Testis (tissue), 5 donors: ENCODE measurements at places on chromosomes 2 and 18. TPM values are rescaled to one million over a fixed set of nuclear protein-coding genes. Genes with fewer than 3 reads are reported as not detected.

DNA sequence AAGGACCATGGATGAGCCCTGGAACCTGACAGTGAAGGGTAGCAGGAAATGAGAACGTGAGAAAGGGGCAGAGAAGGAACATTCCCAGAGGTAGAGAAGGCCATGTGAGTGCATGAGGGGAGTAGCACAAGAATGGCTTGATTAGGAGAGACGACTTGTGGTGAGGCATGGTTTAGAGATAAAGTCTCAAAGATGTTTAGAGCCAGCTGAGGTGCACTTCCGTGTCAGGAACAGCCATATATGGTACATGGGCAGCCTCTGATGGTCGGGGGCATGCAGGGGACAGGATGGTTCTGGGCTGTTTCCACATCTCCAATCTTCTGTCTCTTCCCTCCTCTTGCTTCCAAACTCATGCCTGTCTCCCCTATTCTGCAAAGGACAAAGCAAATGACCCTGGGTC is 28.8 kb upstream of the EFEMP1 start:
- no peak overlapping the region for H3K4me3 ChIP-seq
- H3K4me1 ChIP-seq: no peaks in the 10 kb centered on the region

DNA sequence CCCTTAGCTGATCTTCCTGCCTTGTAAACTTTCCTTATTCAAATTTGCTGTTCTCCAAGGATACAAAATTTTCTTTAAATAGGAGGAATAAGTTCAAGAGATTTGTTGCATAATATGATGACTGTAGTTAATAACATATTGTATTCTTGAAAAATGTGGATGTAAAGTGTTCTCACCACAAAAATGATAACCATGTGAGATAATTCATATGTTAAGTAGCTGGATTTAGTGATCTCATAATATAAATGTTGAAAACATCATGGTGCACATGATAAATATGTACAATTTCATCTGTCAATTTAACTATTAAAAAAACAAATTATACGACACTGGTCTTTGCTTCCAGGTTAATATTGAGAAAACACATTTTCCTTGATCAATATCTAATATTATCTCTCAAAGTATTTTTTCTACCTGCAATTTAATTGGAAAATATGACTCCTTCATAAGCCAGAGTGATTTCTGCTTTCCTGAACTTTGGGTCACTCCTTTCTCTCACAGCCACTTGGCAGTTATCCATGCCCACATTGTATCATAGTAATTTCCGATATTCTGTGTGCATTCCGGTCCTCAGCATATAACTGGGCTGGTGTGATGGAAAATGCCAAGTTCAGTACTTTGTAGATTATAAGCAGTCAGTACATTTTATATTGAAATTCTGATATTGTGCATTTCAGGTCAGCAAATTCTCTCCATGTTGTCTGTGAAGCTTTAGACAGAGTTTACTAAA is 152.6 kb downstream of the GULP1 start:
- H3K4me1 ChIP-seq: no peaks in the 10 kb centered on the region
- no peak overlapping the region for H3K4me3 ChIP-seq
- DNase-seq: no peak
- no peaks in the 10 kb centered on the region for H3K36me3 ChIP-seq
- H3K27ac ChIP-seq: no peak overlapping the region
- no peaks in the 10 kb centered on the region for H3K27me3 ChIP-seq

DNA sequence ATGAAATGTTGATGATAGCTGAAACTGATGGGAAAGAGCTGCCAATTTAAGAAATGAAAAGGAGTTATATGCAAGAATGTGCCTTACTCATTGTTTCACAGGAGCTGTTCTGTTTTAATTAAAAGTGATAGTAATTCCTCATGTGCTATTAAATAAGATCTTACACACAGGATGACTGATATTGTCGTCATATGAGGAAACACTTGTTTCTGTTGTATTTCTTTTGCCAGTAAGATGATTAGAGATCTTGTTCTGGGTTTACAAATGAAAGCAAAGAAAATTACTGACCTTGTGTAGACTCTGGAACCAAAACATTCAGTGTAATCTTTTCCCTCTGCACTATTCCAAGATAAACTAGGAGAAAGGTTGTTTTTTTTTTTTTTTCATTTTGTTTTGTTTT is 123.6 kb downstream of the MAP3K20 start:
- no peaks in the 10 kb centered on the region for H3K36me3 ChIP-seq
- peaks cover 16% of the 10 kb centered on the region for H3K4me1 ChIP-seq
- H3K4me3 ChIP-seq: no peak overlapping the region

- no peak overlapping the region for H3K4me3 ChIP-seq
- H3K27me3 ChIP-seq: no peaks in the 10 kb centered on the region
- H3K27ac ChIP-seq: no peak overlapping the region
- peaks cover 10% of the 10 kb centered on the region for H3K4me1 ChIP-seq
Measured at GRCh38 chr2:226742347-226742746, 57.3 kb downstream of the IRS1 start.

DNA sequence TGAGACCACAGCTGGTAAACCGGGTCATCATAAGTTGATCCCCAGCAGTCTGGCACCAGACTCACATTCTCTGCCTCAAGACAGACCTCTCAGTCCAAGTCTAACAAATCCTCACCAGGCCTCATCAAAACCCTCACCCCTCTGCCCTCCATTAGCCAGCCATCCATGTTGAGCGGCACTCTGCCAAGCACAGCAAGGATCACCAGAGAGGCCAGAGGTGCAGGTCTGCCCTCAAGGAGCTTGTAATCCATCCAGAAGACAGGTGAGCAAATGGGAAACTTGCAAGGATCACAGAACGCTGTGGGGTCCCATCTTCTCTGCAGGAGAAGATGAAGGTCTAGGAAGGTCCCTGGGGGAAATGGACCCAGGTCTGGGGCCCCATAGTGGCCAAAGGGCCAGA is 63.6 kb downstream of the TNS1 start:
- H3K4me1 ChIP-seq: peaks cover 30% of the 10 kb centered on the region
- no peaks in the 10 kb centered on the region for H3K27me3 ChIP-seq
- no peak for DNase-seq
- H3K36me3 ChIP-seq: no peaks in the 10 kb centered on the region
- peak overlapping the region; percentile 70 for H3K27ac ChIP-seq
- peak overlapping the region; percentile 77 for H3K4me3 ChIP-seq

- no peak overlapping the region for H3K4me3 ChIP-seq
- H3K27ac ChIP-seq: no peak overlapping the region
- H3K36me3 ChIP-seq: no peaks in the 10 kb centered on the region
- H3K4me1 ChIP-seq: no peaks in the 10 kb centered on the region
- H3K27me3 ChIP-seq: no peaks in the 10 kb centered on the region
Measured at GRCh38 chr18:24002479-24002878, 12.1 kb upstream of the TTC39C start.

DNA sequence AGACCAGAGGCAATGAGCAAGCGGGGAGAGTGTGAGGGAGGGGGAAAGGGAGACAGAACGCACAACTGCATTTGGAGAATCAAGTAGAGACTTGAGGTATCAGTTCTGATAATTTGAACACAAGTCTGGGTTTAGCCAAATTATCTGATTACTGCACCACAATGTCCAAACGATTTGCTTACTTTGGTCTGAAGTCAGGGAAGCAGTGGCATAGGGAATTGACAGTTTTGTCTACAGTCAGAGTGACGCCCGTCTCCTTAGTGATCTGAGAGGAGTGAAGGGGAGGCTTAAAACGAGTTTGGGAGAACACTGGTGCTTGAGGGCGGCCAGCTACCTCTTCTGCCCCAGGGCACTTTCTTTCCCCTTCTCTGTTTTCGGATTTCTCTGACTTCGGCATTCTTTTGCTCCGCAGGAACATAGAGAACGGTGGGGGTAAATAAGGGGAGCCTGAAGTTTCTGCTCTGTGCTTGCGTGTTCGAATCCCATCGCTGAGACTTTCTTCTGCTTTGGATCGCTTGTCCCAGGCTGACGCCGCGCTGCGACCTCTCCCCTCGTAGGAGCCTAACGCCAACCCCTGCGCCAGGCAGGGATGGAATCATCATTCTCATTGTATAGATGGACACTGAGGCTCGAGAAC is 2.9 kb upstream of the DLX2 start:
- no peak overlapping the region for H3K27ac ChIP-seq
- H3K36me3 ChIP-seq: no peaks in the 10 kb centered on the region
- no peak overlapping the region for H3K4me3 ChIP-seq
- DNase-seq: no peak
- H3K27me3 ChIP-seq: peaks cover 7% of the 10 kb centered on the region

DNA sequence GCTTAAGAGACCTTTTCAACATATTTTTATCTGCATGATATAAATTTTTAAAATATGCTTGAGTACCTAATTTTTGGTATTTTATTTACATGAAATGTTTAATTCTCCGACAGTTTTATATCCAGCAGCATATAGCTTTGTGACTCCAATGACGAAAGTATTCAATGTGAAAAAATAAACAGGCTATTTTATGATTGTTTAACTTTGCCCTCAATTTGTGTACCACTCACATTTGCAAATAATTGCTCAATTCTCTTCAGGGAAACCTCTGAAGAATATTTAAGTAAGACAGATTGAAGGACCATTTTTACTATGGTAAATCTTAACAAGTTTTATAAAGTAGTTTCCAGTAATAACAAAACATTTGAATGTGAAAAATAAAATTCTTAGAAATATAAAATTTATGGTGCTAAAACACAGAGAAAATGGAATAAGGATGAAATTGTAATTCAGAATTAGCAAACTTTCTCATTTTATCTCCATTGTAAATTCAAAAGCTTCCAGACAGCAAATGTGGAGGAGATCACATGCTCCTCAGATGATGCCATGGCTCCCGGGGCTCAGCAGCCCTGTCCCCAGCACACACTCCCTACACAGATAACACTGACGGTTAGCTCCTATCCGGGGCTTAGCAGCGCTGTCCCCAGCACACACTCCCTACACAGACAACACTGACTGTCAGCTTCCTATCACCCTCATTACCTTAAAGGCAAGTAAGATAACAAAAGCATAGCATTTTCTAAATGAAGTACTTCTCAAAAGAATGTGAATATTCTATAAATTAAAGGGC is 39.7 kb downstream of the SH3YL1 start:
- H3K27ac ChIP-seq: no peak overlapping the region
- no peak for DNase-seq
- no peaks in the 10 kb centered on the region for H3K4me1 ChIP-seq
- no peaks in the 10 kb centered on the region for H3K27me3 ChIP-seq
- H3K36me3 ChIP-seq: peaks cover 2% of the 10 kb centered on the region
- no peak overlapping the region for H3K4me3 ChIP-seq

- H3K36me3 ChIP-seq: no peaks in the 10 kb centered on the region
- H3K4me1 ChIP-seq: peaks cover 31% of the 10 kb centered on the region
- DNase-seq: no peak
- no peak overlapping the region for H3K27ac ChIP-seq
Measured at GRCh38 chr2:176814740-176815367, 397.7 kb upstream of the HNRNPA3 start.

DNA sequence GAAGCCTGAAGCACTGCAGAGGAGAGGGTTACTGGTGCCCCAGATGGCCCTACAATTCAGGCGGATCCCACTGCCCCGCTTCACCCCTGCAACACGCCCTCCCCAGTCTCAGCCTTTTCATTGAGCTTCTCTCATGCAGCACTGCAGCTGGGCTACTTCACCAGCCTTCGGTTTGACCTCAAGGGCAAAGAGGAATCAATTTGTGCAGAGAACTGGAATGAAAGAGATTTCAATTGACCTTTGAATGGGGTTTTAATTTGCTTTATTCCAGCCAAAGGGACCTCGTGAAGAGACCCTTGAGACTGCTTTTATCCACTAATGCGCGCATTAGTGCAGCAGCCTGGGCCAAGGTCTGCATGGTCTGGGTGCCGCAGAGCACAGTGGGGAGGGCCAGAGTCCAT is 8.8 kb upstream of the POMC start:
- no peaks in the 10 kb centered on the region for H3K4me1 ChIP-seq
- H3K4me3 ChIP-seq: no peak overlapping the region
- no peaks in the 10 kb centered on the region for H3K36me3 ChIP-seq
- no peak for DNase-seq
- no peaks in the 10 kb centered on the region for H3K27me3 ChIP-seq
- H3K27ac ChIP-seq: no peak overlapping the region

DNA sequence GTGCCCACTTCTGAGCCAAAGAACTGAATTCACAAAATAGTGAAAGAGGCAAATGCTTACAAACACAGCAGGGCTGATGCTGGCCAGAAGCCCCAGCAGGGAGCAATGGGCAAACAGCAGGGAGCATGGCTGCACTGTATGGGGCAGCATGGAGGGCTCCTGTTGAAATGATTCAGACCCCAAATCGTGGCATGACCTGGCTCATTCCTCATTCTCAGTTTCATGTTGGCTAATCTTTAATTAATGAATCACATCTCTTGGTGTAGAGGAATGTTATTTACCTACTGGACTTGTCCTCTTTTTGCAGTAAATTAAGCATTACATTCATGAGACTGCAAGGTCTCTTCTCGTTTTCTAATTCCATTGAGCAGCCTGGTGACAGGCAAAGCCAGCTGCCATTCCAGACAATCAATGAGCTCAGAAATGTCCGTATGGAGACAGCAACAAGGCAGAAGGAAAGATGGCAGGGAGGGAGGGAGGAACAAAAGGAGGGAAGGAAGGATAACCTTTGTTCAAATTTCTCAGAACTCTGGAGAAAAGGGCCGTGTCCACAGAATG is 84.9 kb upstream of the ST8SIA3 start:
- DNase-seq: no peak
- no peaks in the 10 kb centered on the region for H3K4me1 ChIP-seq
- no peak overlapping the region for H3K27ac ChIP-seq
- no peaks in the 10 kb centered on the region for H3K36me3 ChIP-seq
- no peaks in the 10 kb centered on the region for H3K27me3 ChIP-seq

DNA sequence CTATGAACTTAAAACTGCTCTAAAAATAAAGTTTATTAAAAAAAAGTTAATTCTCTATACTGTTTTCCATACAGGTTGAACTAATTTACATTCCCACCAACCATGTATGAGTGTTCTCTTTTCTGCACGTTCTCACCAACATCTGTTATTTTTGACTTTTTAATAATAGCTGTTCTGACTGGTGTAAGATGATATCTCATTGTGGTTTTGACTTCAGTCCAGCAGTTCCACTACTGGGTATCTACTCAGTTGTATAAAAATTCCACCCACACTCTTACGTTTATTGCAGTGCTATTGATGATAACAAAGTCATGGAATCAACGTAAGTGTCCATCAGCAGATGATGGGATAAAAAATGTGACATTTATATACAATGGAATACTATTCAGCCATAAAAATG is 33.7 kb downstream of the SPAG16 start:
- DNase-seq: no peak
- H3K27me3 ChIP-seq: no peaks in the 10 kb centered on the region
- H3K36me3 ChIP-seq: no peaks in the 10 kb centered on the region
- H3K4me1 ChIP-seq: no peaks in the 10 kb centered on the region

GRCh38 chr2:136386046-136386445 is 268.1 kb upstream of the CXCR4 start:
- H3K27ac ChIP-seq: no peak overlapping the region
- H3K4me1 ChIP-seq: no peaks in the 10 kb centered on the region
- H3K27me3 ChIP-seq: no peaks in the 10 kb centered on the region
- no peaks in the 10 kb centered on the region for H3K36me3 ChIP-seq
- DNase-seq: peak; percentile 28
- no peak overlapping the region for H3K4me3 ChIP-seq

- DNase-seq: peak; percentile 37
- H3K4me1 ChIP-seq: peaks cover 39% of the 10 kb centered on the region
- H3K36me3 ChIP-seq: no peaks in the 10 kb centered on the region
- no peak overlapping the region for H3K4me3 ChIP-seq
Measured at GRCh38 chr2:86226636-86227520, 27.6 kb downstream of the MRPL35 start.

Gene CFC1
- 2.3 TPM for total RNA-seq

Gene SCYGR4
- not detected for total RNA-seq

Gene PRKAG3
- total RNA-seq: 0.25 TPM

Gene SLC19A3
- total RNA-seq: 0.50 TPM

Gene CLEC4F
- 0.79 TPM for total RNA-seq

Gene APOB
- total RNA-seq: 0.81 TPM

Gene TBR1
- 2.4 TPM for total RNA-seq

Gene ST6GAL2
- total RNA-seq: 95.6 TPM

Gene SAG
- 10.2 TPM for total RNA-seq

Gene NETO1
- 5.5 TPM for total RNA-seq

Gene UGT1A3
- total RNA-seq: not detected
